ENCODE measurements at places on chromosomes 12 and 14. TPM values are rescaled to one million over a fixed set of nuclear protein-coding genes. Genes with fewer than 3 reads are reported as not detected.

DNA sequence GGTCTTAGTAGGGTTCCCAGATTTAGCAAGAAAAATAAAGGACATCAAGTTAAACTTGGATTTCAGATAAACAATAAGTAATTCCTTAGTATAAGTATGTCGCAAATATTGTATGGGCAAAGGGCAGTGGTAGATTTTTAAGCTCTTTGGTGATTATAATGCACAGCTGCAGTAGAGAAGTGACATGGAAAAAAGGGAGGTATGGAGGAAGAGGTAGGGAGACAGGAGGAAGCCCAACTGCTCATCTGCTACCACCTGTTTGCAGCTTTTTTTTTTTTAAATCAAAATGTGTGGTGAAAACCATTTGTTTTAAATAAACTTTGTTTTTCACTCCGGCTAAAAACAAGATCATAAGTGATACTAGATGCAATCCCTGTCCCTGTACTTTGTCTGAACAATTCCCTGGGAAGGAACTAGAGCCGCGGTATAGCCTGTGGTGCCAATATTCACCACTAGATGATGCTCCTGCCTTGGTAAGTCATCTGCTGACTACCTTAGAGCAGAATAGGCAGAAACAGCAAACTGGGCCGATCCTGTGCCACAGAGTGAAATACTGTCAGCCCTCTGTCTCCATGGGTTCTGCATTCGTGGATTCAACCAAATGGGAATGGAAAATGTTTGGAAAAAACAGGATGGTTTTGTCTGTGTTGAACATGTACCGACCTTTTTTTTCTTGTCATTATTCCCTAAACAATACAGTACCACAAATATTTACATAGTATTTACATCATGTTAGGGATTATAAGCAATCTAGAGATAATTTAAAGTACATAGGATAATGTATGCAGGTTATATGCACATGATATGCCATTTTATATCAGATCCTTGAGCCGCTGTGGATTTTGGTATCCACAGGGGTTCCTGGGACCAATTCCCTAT lies 62.4 kb upstream of the PLBD1 start:
- peak; percentile 74 for DNase-seq

DNA sequence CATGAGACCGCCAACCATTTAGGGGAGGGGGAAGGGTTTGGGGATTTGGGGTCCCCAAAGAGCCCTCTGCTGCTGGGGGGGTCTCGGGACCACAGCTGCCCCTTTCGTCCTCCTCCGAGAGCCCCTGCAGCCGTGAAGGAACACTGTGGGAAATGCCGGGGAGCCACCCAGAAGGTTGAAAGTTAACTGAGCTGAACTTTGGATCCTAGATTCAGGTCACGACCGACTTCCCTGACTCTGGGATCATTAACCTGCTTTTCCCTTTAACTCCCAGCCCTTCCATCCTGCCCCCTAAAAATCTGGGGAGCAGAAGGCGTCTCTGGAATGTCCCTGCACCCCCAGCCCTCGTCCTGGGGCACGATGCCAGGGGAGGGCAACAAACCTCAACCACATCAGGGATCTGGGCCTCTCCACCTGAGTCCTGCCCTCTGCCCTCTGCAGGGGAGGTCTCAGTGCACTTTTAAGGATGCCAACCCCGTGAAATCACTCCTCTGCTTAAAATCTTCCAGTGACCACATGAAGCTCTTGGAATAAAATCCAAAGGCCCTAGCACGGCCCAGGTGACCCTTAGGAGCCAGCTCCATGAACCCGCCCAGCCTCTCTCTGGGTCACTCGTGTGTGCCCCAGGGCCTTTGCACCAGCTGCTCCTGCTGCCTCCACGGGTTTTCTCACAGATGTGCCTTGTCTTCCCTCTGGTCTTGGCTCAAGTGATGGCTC lies 95.0 kb downstream of the RFLNA start:
- DNase-seq, result no peak

DNA sequence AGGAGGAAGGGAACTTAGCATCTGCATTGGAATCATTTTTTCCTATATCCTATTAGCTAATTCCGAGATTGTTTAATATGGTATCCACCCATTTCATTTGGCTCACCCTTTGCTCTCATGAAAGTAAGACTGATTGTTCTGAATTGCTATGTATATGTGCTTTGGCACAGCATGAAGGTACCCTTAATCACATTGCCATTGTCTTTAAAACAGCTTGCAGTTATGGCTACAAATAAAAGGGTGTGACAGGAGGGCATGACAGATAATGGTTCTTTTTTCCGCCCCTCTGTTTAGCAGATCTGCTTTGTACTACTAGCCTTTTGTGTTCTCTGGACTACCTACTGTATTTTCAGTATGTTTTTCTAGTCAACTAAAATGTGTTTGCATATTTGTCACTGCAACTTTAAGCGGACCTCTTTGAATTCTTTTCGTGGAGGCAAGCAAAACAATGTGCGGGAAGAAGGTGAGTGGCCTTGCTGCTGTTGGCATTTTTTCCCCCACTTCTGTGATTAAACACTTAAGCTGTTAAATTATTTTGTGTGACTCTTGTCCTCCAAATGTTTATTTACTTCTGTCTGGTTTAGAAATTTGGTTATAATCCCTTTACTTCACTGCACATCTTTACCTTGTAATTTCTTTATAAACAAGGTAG lies 35.8 kb downstream of the FBXO34 start:
- no peak for DNase-seq

CYP27B1 gene
- 1.3 TPM for total RNA-seq

HOXC6 gene
- total RNA-seq, result not detected
